ENCODE measurements at places on chromosomes 4 and X. TPM values are rescaled to one million over a fixed set of nuclear protein-coding genes. Genes with fewer than 3 reads are reported as not detected.

DNA sequence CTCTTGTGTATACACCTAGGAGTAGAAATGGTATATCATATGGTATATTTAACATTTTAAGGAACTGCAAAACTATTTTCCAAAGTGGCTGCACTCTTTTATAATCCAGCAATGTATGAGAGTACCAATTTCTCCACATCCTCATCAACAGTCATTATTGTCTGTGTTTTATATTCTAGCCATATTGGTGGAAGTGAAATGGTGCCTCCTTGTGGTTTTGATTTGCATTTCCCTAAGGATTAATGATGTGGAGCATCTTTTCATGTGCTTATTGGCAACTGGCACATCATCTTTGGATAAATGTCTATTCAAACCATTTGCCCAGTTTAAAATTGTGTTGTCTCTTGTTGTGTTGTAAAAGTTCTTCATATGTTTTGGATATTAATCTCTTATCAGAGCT lies 9.6 kb downstream of the BMP15 start:
- DNase-seq = no peak

STK32B gene
- not detected for total RNA-seq

RPS6KA6 gene
- not detected for total RNA-seq

GPM6B gene
- not detected for total RNA-seq

GRCh38 chr4:143383005-143383574 lies 46.4 kb downstream of the GAB1 start:
- no peak for DNase-seq

GRCh38 chr4:107743532-107743931 lies 23.5 kb upstream of the PAPSS1 start:
- DNase-seq = no peak

GRCh38 chr4:159204566-159204965 lies 101.7 kb downstream of the RAPGEF2 start:
- no peak for DNase-seq

GPC3 gene
- not detected for total RNA-seq

- no peak for DNase-seq
These were observed 300.1 kb downstream of the SPRY1 start for GRCh38 chr4:123696687-123697086.

- no peak for DNase-seq
These were observed 621.5 kb upstream of the HTR2C start for GRCh38 chrX:113962343-113962742.

DNA sequence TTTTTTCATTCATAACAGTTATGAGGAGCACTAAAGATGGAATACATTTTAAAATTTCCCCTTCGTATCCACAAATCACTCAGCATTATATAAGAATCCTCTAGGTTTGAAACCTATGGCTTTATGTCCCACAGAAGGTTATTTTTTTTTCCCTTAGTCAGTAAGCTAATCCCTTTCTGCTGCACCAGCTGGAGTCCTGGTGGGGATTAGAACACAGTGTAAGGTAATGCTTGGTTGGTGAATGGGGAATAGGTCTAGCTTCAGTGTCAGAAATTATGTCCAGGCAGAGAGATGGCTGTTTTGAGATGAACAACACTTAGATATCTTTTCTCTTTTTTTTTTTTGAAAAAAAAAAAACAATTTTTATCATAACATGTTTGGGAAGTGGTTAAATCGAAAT lies 116.6 kb downstream of the RASGEF1B start:
- DNase-seq = no peak

BEND4 gene
- total RNA-seq = 0.11 TPM

NUDT10 gene
- total RNA-seq = not detected

- DNase-seq = no peak
These were observed 461.7 kb downstream of the PCDH18 start for GRCh38 chr4:137070614-137071013.

DNA sequence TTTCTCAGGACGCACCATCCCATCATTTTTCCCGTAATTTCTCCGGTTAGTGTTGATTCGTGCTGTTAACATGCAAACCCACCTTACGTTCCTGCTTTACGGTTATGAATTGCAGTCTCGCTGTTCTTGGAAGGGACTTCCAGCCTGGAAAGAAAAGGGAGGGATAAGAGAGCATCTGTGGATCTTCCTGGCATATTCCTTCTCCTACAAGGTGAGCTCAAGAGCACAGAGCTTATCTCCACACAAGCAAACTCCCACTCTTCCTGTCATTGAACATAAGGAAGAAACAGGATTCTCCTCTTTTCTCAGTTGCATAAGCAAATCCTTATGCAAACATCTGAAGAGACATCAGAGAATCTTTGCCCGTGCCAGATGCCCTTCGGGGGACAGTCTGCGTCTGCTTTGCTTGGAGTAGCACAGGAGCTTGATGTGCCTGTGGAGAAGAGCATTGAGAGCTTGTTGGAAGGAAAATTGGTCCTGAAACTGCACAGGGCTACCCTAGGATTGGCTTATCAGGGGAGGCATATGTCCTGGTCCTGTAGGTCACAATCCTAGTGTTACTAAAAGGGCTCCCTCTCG lies 127.0 kb downstream of the ASMT start:
- DNase-seq = no peak

DNA sequence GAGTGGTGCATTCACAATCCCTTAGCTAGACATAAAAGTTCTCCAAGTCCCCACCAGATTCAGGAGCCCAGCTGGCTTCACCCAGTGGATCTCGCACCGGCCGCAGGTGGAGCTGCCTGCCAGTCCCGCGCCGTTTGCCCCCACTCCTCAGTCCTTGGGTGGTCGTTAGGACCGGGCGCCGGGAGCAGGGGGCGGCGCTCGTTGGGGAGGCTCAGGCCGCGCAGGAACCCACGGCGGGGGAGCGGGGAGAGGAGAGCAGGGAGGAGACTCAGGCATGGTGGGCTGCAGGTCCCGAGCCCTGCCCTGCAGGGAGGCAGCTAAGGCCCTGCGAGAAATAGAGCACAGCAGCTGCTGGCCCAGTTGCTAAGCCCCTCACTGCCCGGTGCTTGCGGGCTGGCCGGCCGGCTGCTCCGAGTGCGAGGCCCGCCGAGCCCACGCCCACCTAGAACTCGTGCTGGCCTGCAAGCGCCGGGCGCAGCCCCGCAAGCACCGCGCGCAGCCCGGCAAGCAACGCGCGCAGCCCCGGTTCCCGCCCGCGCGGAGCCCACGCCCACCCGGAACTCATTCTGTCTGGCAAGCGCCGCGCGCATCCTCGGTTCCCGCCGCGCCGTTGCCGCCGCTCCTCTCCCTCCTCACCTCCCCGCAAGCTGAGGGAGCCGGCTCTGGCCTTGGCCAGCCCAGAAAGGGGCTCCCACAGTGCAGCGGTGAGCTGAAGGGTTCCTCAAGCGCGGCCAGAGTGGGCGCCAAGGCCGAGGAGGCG lies 153.5 kb downstream of the SLC7A11 start:
- no peak for DNase-seq

CLDN34 gene
- total RNA-seq = not detected

DNA sequence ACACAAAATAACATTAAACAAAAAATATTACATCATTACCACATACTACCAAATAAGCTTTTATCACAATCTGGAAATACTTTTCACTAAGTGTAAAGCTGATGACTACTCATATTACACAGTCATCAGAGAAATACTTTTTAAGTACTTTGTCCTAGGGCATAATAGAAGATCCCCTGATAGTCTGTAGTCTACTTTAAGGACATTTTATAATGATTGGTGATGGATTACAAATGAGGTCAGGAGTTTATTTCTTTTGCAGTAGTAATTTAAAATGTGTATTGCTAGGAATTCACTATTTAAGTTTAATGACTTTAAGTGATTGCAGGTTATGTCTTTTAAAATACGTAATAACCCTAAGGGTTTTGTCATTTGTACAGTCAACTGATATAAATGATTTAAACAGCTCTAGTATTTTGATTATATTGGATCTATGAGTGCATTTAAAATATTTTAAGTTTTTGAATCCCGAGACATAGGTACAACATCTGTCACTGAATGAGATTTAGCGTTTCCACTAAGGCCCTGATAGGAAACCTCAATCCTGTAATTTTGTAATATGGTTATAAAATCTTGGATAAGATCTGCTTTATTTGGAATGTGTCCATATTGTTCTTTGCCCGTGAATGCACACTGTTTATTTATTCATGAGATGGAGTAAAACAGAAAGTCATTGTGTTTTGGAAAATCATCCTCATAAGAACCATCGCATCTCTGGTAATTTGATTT lies 189.5 kb downstream of the ARAP2 start:
- no peak for DNase-seq

GRCh38 chrX:72120837-72121236 lies 10.9 kb downstream of the RTL5 start:
- DNase-seq = no peak

DNA sequence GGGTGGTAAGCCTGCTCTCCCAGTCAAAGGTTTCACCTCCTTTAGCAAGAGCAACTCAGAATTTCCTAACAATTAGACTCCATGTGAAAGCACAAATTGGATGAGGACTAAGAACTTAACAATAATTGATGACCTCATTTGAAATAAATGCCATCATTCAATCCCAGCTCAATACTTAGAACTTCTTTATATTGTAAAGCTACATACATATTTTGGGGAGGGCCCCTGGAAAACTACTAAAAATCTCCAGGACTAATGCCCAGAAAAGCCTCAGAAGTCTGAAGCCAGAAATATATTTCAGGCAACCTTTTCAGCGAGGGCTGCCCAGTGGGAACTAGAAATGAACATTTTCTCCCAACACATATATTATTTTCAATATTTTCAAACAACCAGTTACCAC lies 38.1 kb downstream of the AMOT start:
- DNase-seq = no peak

DNA sequence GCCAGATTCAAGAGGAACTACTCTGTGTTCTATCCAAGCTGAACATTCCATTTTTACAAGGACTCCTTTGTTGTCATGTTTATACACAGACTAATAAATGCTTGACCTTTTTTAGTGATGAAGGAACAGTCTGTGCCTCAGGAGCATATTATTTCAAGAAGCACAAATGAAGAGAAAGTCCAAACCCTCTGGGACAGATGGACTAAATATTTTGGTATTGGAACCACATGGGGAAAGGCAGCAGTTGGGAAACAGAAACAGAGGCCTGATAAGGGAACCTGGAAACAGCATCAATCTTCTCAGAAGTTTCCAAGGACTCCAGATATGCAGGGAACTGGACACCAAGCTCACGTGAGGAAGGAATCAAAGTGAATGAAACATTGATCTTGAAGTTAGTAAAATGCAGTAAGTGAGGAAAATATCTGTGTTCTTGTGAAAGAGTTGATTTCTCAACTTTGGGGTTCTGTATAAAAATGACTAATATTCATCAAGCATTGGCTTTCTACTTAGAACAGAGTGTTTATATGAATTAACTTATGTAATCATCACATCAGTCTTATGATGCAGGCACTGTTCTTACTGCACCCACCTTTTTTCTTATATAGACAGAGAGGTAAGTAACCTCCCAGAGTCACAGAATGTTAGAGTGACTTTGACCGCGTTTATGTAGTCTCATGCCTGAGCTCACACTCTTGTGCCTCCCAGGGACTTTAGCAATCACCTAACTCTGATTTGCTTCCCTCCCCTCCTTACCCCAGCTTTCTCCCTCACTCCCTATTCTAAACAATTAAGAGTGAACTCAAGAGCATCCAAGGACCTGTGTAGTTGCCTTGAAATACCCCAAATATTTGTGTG lies 148.9 kb upstream of the JADE1 start:
- no peak for DNase-seq

GRCh38 chr4:141195095-141195707 lies 25.5 kb upstream of the ZNF330 start:
- DNase-seq = no peak
